ENCODE measurements at places on chromosomes 11 and 22. TPM values are rescaled to one million over a fixed set of nuclear protein-coding genes. Genes with fewer than 3 reads are reported as not detected.

UFD1 gene
- total RNA-seq, result 70.8 TPM

SOX6 gene
- total RNA-seq, result 1.8 TPM

RGL4 gene
- total RNA-seq, result not detected

NXPE1 gene
- total RNA-seq, result not detected

RIC3 gene
- not detected for total RNA-seq

ZP1 gene
- total RNA-seq, result not detected

BARX2 gene
- total RNA-seq, result not detected

NRXN2 gene
- 3.4 TPM for total RNA-seq

CAPRIN1 gene
- total RNA-seq, result 295 TPM

GVQW3 gene
- total RNA-seq, result 4.2 TPM

PLEKHB1 gene
- total RNA-seq, result 1.1 TPM

GRCh38 chr22:31271485-31271884 lies 20.8 kb downstream of the PIK3IP1 start:
- DNase-seq, result no peak

GRCh38 chr22:36925388-36926290 lies 12.2 kb downstream of the CSF2RB start:
- DNase-seq, result peak; percentile 5

DNA sequence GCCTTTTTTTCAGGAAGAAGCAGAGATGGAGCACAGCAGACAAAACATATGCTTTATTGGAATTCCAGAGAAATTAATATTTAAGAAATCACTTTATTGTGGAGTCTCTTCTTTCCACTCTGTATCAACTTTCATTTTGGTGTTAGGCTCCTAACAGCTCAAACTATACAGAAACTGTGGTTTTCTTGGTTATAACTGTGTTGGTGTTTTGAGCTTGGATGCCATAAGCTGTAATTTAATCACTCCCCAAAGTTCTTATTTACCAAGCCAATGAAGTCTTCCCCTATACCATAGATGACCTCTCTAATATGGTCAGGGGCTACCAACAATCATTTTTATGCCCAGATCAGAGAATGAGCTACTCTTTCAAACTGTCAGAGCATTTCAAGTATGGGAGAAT lies 90.0 kb downstream of the EXT2 start:
- DNase-seq, result no peak

- DNase-seq, result no peak
Measured at GRCh38 chr22:38750638-38751037, 5.2 kb downstream of the SUN2 start.

DNA sequence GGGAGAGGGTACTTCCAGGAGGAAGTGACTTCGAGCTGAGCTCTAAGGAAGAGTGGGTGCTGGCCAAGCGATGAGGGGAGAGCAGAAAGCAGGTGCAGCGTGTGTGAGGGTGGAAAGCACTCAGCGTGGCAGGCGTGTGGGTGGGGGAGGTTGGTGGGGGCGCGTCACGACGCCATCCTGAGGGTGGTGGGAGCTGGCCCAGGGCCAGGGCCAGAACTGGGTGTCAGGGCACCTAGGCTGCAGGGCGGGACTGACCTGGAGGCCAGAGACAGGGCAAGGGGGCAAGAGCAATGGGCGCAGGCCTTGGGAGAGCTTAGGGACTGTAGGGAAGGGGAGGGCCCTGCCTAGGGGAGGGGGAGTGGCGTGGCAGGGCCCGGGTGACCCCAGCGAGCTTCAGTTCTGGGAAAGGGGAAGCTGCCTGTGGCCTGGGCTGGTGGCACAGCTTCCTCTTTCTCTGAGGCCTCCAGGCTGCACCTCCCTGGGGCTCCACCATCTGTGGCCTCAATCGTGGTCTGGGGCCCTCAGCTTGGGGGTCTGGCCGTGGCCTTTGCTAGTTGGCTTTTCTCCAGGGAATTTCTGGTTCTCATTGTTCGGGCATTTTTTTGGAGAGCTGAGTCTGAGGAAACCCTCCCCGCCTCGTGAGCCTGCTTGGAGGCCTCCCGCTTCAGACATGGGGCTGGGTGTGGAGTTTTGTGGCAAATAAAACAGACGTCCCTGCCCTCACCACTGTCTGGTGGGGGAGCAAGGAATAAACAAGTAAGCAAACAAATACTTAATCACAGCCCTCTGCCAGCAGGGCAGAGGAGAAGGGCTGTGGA lies 8.9 kb downstream of the RELT start:
- no peak for DNase-seq

DNA sequence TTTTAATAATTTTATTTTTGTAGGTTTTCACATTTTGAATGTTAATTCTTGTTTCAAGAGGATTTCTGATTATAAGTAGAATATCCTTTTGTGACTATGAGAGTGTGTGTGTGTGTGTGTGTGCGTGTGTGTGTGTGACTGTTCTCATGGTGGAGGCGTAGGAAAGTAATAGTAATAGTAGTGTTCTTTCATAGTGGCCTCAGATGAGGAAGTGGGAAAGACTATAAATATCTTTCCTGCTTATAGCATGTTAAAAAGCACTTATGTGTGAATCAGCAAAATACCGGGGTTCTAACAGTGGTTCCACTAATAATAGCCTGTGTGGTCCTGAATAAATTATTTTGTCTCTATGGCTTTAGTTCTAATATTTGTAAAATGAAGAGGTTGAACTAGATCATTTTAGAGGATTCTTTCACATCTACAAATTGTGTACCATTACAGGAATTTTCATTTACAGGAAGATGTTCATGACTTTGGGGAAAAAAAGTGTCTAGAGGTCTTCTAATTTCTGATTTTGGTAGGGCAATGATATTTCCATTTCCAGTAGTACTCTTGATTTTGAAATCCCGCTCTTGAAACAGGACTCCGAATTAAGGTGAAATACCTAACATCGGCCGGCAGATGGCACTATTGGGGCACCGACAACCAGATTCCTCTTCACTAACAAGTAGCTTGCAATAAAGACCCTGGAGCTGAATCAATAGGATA lies 29.9 kb upstream of the OR10G7 start:
- DNase-seq, result peak; percentile 87

GRCh38 chr22:36335621-36336020 lies 52.1 kb downstream of the MYH9 start:
- no peak for DNase-seq

DNA sequence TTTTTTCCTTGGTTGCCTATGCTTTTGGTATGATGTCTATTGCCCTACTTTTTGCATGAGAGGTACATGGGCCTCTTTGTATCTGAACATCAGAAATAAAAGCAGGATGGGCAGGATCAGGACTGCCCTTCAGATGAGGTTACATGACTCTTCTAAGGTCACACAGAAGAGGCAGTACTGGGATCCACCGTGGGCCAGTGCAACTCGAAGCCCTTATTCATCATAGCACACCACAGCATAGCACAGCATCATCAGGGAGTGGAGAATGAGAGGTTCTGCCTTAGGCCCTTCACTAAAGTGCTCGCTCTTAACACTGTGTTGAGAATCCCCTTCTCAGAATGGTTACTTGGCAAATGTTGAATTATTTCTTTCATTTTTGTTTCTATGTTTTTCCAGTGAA lies 88.3 kb downstream of the C22orf31 start:
- no peak for DNase-seq

DNA sequence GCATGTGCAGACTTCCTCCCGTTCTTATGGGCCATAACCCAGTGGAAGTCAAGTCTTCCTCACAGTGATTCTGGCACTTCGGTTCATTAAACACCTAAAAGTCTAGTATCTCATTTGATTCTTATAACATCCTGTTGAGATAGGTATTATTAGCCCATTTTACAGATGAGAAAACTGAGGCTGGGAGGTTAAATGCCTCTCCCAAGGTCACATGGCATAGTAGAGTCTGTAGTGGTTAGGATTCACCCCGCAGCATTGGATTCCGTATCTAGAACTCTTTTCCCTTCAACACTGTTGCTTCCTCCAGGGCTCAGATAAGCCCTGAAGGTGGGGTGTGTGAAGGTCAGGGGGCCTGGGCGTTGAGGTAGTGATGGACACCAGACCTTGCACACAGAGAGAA lies 3.4 kb downstream of the GPHA2 start:
- DNase-seq, result no peak

GRCh38 chr11:134266440-134266839 lies 9.7 kb upstream of the GLB1L3 start:
- DNase-seq, result no peak

DNA sequence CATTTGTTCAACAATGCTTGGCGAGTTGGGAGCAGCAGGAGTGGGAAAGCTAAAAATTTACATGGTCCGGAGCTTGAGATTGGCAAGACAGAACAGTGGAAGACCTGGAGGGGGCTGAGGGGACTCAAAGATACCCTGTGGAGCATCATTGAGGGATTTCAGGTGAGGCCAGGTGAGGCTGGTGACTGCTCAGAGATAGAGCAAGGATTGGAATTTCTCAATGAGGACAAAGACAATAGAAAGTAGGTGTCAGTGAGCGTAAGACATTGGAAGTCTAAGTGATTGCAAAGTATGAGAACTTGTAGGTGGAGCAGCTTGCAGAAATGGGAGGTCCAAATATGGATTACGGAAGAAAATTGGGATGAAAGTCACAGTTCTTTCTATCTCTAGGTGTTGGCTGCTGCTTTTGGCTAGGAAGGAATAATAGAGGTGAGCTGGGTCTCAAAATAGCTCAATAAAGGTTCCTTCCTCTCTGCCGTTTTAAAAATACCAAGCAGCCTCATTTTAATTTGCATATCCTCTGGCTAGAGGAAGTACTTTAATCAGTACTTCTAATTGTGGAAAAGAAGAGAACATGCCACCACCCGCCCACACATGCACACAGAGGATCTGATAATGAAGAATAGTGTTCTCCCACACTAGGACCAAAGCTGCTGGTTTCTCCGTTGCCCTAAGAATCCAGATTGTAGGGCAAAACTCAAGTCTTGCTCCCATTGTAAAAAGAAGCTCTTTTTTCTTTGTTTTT lies 41.8 kb upstream of the SORL1-AS1 start:
- DNase-seq, result no peak

DNA sequence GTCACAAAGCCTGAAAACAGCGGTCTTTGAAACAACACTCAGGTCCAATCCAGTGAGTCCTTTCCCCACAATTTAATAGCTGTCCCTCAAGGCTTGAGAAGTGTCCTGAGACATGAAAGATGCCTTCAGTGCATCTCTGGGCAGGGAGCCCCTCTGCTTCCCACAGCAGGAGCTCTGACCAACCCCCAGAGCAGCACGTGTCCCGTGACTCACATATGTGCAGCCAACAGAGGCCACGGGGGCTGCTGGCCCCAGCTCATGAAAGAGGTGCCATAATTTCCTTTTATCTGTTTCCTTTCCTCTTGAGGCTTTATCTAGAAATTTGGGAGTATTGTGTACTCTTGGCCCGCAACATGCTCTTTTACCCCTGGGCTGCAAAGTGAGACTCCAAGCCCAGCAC lies 33.2 kb upstream of the LMO1 start:
- no peak for DNase-seq
